Activated CD4-positive, alpha-beta T cell treated with anti-CD3 and anti-CD28 coated beads for 24 hours (primary cell): ENCODE measurements at places on chromosomes 7 and 10.

DNA sequence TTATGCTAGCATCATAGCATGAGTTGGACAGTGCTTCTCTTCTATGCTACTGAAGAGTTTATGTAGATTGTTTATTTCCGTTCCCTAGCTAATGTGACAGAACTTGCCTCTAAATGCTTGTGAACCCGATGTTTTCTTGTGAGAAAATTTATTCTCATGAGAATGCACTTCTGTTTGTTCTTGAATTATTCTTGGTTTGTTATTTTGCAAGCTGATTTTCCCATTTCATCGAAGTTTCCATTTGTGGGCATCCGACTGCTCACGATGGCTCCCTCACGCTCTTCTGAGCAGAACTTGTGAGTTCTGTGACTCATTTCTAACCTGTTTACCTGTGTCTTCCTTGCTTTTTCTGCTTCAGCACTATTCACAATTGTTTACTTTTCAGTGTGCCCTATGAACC, 59.9 kb downstream of the WDFY4 start:
- DNase-seq, result no peak

- DNase-seq, result no peak
Observed at GRCh38 chr7:28104811-28105210, 75.8 kb downstream of the JAZF1 start.

GRCh38 chr10:132520177-132520811, 17.3 kb upstream of the INPP5A start:
- no peak for DNase-seq

DNA sequence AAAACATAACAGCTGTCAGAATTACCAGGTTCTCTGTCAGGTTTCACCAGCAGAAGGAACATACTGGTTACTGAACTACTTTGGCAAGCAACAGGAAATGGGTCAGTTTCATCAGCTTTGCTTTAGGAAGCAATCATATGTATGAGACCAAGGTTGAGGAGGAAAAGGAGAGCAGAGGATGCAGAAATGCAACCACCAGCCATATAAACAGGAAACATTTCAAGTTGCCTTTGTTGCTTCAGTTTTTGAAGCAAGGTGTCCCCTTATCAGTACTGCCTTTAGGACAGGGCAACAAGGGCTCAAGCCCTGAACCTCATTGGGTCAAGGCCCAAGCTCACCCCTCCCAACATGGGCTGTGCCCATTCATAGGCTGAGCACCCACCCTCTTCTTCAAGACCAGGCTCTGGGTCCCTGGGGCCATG, 10.2 kb downstream of the HIPK2 start:
- DNase-seq, result no peak

- no peak for DNase-seq
Observed at GRCh38 chr10:58384544-58384998, 639 bp upstream of the TFAM start.

- no peak for DNase-seq
Observed at GRCh38 chr7:130683026-130683425, 3.3 kb downstream of the TSGA13 start.

DNA sequence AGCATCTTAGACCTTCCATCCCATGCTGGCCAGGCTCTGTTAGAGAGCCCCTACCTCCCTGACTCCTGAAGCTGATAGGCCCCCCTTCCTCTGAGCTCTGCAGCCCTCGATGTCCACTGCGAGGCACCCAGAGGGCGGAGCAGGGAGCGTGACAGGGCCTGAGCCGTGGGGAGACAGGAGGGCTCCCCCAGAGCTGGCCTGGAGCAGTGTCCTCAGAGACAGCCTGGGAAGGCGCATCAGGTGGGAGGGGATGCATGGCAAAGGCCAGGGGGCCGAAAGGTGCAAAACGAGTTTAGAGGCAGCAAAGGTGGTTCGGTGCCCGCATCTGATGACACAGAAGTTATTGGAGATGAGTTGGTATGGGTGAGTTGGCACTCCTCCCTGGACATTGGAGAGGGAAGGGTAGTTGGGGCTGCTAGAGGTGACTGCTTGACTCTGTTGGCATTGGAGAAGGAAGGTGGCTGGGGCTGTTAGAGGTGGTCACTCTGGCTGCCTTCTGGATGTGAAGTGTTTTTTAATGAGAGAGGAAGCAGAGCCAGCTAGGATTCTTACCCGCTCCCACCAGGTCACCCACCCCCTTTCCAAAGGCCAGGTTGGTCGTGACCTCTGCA, 53.1 kb downstream of the PRF1 start:
- DNase-seq, result no peak

- DNase-seq, result no peak
Observed at GRCh38 chr10:98831391-98831790, 384.7 kb upstream of the HPS1 start.

DNA sequence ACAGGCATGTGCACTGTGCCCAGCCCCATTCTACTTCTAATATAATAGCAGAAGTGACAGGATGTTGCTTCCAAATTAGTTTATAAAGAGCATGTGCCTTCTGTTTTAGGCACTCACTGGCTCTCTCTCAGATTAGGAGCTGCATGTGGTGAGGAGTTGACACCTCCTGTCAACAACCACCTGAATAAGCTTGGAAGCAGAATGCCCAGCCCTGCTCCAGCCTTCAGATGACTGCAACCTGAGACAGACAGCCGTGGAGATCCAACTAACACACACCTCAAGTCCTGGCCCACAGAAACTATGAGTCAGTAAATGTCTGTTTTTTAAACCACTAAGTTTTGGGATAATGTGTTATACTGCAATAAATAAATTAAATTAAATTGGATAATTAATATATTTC, 54.5 kb downstream of the PARD3 start:
- no peak for DNase-seq

GRCh38 chr7:158789842-158790241, 39.5 kb downstream of the ESYT2 start:
- DNase-seq, result no peak

DNA sequence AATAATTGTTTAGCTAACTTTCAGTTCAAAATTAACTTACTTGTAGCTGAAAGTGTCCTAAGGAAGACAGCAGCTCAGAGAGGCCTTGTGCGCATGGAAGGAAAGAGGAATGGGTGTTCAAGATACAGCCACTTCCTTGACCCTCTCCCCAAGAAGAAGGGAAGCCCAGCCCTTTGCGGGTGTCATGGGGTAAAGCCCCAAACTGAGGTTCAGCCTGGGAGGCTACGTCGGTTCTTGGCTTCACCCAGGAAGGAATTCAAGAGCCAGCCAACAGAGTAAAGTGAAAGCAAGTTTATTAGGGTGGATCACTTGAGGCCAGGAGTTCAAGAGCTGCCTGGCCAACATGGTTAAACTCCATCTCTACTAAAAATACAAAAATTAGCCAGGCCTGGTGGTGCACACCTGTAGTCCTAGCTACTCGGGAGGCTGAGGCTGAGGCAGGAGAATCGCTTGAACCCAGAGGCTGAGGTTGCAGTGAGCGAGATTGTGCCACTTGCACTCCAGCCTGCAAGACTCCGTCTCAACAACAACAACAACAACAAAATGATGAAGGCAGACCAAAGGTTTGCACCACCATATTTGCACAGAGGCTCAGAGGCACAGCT, 15.9 kb downstream of the GPRIN2 start:
- no peak for DNase-seq

DNA sequence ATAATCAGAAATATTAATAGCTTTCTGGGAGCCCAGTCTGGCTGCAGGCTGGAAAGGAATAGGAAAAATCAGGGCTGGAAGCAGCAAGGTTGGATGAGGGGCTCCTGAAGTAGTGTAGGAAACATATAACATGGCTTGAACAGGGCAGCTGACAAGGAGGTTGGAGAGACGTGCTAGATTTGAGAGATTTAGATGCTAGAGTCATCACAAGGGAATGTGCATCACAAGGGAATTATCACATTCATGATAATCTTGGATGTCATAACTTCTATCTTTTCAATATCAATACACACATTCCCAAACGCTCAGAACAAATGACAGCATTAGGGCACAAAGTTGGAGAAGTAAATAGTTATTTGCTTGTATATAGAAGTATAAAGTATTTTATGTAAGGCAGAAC, 120.9 kb upstream of the EGFR start:
- DNase-seq, result no peak

DNA sequence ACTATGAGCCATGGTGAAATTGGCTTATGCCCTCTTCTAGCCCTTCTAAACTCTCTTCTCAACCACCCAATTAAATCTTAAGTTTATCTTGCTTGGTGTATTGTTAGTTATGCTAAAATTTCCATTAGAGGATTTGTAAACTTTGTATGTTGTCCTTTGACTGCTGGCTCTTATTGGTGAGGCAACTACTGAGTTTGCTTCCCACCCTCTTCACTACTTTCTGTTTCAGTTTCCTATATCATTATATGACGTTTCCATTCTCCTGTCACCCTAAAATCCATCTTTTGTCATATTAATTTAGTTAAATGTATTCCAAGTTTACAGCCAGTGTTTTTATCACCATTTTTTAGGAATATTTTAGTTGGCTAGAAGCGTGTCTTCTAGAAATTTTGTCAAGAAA, 80.9 kb upstream of the VWC2 start:
- no peak for DNase-seq

GRCh38 chr7:19145434-19146115, 354 bp upstream of the FERD3L start:
- no peak for DNase-seq

- no peak for DNase-seq
Observed at GRCh38 chr10:60434418-60435046, 44.9 kb upstream of the ANK3 start.

GRCh38 chr7:3028758-3029093, 14.9 kb downstream of the CARD11 start:
- DNase-seq, result no peak

DNA sequence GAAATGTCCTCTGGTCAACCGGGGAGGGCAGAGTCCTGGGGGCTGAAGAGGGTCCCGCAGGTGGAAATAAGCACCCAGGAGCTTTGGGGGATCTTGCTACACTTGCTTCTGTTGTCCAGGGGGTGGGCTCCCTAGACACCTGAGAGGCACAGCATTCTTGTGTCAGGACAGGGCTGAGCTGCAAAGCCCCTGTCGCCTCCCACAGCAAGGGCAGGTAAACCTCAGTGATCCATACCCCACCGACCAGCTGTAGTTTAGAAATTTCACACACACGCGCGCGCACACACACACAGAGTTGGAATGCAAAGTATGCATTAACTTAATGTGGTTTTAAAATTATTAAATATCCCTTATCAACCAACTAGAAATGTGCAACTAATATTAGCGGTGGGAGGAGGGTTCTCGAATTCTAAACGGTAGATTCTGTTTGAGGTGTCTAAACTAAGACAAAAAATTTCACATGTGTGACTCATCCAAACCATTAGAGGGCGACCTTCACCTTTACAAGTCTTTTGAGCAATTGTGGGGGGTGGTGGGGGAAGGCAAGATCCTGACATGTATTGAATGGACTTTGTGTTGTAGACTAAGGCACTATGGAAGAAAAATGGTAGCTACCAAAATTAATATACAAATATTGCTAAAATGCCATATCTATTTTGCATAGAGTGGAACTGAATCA, 34.3 kb upstream of the PTF1A start:
- no peak for DNase-seq

DNA sequence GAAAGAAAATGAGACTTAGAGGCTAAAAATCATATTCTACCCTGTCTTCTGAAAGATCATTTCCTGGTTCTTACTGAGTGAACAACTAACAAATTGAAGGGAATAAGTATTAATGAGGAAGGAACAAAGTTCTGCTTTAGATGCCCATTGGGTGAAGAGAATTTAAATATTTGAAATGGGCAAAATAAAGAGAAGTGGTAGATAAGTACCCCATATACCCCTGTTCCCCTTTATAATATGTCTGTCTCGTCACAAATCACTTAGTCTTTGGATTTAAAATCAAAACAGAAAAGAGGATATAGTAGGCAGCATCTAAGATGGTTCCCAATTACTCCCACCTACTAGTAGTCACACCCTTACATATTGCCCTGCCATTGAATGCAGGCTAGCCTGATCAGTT, 13.2 kb downstream of the TES start:
- DNase-seq, result no peak

GRCh38 chr10:1360011-1360557, 303.9 kb downstream of the WDR37 start:
- no peak for DNase-seq

DNA sequence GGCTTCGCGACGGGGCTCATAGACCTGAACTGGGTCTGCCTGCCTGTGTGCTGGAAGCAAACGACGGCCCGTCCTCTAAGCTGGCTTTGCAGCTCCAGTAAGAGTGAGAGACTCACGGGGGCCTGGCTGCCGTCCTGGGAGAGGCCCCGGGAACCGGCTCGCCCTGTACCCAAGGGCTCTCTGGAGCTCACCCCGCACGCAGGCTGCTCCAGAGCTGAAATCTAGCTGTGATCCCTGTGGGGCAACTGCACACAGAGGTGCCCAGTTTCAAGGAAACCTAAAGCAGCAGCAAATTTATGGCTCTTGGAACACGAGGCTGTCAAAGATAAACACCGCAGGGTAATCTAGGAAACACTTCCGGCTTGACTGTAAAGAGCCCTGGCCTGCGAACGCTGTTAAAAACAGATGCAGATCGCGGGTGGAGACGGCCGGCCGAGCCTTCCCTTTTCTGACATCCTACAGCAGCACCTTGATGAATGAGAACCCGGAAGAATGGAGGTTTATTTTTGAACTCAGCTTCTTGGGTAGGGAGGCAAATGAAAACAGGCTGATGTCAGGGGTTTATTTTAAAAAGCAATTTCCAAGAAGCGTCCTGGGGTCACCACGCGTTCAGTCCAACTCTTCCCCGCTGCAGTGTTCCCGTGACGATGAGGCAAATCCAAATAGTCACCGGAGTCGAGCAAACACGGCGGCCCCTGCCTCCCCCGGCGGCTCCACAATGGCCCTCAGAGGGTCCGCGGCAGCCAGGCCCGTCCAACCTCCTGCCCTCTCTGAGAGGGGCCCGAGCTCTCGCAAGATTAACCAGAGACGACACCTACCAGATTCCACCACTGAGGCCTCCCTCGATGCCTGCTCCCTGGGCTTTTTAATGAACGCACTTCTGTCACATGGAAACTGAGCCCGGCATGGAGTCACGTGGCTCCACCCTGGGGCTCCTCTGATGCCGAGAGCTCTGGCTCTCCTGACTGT, 29.6 kb downstream of the AMZ1 start:
- DNase-seq, result no peak

DNA sequence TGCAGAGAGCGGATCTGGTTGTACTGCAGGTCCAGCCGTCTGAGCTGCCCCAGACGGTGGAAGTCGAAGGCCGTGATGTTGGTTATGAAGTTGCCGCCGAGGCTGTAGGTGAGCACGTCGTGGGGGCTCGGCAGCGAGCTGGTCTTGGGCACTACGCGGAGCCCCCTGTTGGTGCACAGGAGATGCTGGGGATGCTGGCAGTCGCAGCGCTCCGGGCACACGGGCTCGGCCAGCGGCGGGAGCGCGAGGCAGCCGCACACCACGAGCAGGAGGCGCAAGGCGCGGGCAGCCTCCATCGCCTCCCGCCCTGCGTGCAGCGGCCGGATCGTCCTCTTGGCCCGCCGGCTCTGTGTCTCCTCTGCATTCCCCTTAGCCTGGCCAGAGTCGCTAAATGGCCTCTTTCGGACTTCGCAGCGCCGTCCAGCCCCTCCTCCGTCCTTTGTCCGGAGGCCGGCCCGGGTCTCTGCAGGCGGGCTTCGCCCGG, 337 bp downstream of the TRIL start:
- DNase-seq, result no peak
